Putamen (tissue), 1 donor: ENCODE measurements at places on chromosomes 3 and 15.

DNA sequence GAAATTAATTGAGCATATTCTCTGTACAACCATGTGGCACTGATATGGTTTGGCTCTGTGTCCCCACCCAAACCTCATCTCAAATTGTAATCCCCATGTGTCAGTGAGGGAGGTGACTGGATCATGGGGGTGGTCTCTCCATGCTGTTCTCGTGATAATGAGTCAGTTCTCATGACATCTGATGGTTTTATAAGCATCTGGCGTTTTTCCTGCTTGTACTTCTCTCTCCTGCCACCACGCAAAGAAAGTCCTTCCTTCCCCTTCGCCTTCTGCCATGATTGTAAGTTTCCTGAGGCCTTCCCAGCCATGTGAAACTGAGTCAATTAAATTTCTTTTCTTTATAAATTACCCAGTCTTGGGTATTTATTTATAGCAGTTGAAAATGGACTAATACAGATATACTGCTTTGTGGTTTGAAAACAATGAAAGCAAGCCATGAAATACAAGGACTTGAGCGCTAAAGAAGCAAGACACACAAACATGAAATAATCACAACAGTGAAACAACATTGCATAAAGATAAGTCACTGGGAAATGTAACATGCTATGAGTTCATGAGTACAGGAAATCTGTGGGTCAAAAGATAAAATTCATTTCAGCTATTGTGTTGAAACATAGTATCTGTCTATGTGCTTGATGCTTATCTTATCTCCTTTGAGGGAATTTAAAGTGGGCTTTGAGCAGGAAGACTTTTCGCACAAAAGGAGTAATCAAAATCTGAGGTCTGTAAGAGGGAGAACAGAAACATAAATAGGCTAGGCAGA, 288.7 kb downstream of the GBE1 start:
- no peak for DNase-seq

DNA sequence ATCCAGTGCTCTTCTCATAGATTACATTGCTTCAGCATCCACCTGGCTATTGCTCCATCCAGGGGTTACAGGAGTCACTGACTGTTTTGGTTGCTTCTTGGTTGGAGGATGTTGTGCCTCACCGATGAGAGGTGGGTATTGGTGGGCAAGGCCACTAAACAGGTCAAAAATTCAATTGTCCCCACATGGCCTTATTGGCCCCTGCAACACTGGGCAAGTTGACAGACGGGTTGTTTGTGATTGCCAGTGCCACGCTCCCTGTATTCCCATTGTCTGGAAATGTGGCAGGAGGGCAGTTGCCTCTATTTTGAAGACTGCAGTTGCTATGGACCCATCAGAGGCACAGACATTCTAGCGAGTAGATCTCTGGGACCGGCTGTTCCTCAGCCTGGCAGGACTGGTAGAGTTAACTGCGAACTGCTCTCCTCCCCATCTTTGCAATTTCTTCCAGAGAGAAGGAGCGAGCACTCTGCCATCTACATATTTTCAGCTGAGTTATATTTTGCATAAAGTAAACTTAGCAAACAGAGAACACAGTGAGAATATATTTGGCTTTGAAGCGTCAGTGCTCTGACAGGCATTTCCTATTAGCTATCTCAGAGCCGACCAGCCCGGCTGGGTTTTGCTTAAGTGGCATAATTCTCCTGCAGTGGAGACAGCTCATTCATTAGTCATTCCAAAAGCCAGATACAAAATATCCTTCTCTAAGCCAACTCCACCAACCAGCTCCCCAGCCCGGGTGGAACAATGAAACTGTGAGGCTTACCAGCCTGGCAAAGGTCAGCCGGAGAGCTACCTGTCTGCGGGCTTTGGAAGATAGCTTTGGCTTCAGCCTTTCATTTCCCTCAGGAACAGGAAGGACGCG, 26.0 kb upstream of the MAGEF1 start:
- DNase-seq: no peak

DNA sequence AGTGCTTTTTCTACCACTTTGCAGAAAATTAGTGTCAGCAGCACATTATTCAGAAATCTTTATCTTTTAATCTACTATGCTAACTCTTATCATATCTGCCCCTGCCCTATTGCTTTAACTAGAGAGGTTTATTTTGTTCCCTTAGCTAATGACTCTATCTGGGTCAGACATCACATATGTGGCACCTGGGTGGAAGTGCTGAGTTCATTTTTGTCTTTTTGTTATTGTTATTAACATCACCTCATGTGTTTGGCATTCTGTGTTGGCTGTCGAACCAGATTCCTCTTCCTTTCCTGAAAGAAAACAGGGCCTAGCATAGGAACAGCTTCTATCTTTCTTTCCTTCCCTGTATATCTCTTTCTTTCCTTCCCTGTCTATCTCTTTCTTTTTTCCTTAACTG, 100.7 kb downstream of the RBMS3 start:
- no peak for DNase-seq

DNA sequence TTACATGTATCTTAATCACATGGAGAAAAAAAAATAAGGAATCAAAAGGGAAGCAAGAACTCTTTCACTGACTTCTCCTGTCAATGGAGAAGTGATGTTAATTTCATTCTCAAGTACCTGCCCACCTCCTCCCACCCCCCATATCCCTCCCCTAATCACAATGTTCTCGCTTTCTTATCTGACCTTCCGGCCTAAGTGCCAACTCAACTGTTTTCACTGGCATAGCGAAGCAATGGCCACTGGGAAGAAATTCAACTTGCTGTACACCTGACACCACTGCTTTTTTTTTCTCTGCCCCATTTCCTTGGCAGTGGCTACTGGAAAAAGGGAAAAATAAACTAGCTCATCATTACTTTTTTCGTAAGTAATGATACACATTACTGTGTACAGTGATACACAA, 3.8 kb downstream of the SGO1 start:
- DNase-seq: no peak

DNA sequence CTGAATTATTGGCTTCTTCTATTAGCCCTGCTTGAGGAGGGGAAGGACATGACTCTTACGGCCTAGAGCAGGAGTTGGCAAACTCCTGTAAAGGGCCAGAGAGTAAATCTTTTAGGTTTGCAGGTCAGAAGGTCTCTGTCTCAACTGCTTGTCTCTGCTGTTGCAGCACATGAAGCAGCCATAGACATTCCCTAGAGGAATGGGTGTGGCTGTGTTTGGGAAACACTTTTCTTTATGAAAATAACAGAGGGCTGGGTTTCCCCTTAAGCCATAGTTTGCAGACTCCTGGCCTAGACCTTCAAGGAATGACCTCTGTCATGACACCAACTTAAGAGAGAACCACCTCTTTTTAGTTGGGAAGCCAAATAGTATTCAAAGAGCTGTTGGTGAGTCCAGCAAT, 10.3 kb downstream of the TRAK1 start:
- no peak for DNase-seq
